ENCODE measurements at places on chromosomes 7 and 10.

DNA sequence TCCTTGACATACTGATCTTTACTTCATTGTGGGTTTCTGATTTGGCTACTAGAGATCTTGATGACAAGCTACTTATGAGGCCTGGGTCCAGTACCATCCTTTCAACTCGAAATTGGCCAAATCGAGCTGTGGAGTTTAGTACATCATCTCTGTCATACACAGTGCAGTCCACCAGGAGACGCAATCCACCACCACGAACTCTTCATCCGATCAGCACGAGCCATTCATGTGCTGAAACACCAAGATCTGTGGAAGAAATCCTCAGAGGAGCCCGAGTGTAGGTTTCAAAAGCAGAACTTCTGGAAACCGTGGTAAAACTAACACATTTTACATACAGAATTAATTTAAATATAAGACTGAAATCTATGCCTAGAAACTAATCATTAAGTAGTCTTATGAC, 14.2 kb downstream of the DNAJC9 start:
- DNase-seq, result no peak

DNA sequence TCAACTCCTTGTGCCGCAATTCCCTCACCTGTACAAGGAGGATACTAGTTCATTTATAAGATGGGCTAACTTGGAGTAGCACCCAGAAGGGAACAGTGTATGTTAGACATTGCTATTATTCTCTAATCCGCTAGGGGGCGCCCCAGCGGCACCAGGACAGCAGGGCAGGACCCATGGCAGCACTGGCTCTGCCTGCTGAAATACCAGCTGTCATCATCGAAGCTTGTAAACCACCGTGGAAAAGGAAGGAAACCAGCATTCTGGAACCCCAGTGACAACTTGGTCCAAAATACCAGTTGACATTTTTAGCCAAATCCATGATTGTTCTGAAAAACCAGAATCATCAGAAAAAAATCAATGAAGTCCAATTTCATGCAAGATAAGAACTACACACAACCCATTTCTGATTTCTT, 134.4 kb downstream of the ITGA8 start:
- DNase-seq, result peak; percentile 38

DNA sequence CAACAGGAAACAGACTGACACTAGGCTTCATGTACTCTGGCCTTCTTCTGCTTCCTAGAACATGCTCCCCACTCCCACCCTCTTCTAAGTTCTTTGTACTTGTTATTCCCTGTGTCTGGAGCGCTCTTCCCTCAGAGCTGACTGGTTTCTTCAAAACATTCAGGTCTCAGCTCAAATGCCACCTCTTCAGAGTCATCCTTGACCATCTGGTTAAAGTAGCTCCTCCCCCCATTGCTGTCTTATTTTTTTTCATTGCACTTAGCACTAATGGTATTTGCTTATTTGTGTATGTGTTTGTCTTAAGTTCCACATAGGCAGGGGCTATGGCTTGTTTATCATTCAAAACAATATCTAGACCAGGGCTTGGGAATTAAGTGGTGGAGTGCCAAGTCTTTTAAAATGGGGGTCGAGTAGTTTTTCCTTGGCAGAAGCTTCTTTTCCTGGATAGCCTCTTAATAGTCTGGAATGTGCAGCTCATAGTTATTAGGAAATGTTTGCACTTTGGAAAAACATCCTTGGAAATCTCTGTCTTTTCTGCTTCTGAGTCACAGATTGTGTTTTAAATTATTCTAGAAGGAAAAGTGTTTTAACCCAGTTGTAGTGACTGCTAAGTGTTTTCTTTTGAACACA, 60.0 kb downstream of the RALA start:
- no peak for DNase-seq

GRCh38 chr10:47167591-47167990, 132.4 kb upstream of the GDF10 start:
- no peak for DNase-seq

- DNase-seq, result peak; percentile 77
Measured at GRCh38 chr7:87220026-87220733, 648 bp upstream of the TMEM243 start.

GRCh38 chr10:36173364-36173763, 531.3 kb upstream of the FZD8 start:
- no peak for DNase-seq

Measured in suppressor macrophage treated with lipopolysaccharide for 1 hour (primary cell).